ENCODE measurements at places on chromosomes 3 and 15.

DNA sequence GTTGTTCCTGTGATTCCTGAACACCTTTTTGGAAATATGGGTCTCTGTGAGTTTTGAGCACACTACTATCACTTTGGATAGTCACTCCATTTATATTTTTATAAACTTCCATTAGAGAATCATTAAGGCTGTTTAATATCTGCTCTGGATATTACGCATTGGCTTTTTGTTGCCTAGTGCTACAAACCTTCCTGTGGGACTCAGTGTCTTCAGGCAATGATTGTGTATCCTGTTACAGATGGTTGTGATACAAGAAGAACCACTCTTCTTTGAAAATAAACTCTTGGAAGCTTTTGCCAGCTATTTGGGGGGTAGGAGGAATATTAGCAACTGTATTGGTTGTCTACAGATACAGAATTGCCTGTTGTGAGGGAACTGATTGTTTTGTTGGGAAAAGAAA, 15.6 kb downstream of the GCSAM start:
- DNase-seq, result no peak

- peak; percentile 15 for DNase-seq
These were observed 635 bp downstream of the TUBGCP5 start for GRCh38 chr15:23038726-23039142.

- no peak for DNase-seq
These were observed 50.9 kb downstream of the HCN4 start for GRCh38 chr15:73317651-73318462.

DNA sequence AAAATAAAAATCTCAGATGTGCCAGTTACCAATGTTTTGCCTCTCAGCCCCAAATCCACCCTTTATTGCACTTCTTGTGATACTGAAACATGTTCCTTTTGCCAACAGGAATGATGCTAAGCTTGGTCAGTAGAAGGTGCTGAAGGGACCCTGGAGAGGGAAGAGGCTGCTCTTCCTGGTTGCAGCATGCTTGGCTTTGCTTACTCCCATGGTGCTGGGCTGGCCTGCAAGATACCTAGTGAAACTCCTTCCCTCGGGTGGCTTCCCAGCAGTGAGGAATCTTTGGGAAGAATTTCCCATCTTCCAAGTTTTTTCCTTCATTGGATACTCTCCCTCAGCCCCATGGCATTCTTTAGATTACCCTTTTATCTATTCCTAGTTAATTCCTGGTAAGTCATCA, 151.8 kb upstream of the TGFBR2 start:
- DNase-seq, result no peak

- no peak for DNase-seq
These were observed 68.2 kb downstream of the CD200R1L start for GRCh38 chr3:112778353-112778948.

All from hematopoietic multipotent progenitor cell treated with erythropoietin and hydrocortisone succinate and interleukin-3 and kit ligand, for 15 days (in vitro differentiated cells).